ENCODE measurements at places on chromosomes 12 and 14.

DNA sequence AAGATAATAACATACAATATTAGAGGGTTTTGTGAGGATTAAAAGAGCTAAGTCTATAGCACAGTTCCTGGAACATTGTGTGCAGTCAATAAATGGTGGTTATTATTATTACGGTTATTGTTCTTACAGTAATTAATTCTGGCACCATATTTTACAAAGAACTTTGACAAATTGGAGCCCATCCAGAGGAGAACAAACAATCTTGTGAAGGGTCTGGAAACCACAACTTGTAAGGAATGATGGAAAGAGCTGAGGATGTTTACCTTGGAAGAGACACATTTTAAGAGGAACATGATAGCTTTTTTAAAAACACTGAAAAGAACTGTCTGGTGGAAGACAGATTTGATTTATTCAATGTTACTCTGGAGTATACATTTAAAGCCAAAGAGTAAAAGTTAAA is 150.5 kb upstream of the KRR1 start:
- DNase-seq: no peak

DNA sequence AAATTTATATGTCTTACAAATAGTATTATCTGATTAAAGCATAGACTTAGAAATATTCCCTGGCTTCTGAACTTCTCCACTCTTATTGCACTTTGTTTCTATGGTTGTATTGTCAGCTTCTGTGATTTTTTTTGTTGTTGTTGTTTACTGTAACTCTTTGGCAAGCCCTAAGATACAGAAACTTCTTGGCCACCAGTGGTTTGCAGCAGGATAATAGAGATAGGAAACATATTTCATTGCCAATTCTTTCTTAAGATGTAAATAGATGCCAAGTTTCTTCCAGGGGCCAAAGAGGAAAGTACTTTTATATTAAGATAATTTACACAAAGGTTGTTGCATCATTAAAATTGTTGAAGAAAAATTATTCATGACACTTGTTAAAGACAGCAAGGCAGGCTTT is 123.8 kb downstream of the PTPRB start:
- DNase-seq: no peak

DNA sequence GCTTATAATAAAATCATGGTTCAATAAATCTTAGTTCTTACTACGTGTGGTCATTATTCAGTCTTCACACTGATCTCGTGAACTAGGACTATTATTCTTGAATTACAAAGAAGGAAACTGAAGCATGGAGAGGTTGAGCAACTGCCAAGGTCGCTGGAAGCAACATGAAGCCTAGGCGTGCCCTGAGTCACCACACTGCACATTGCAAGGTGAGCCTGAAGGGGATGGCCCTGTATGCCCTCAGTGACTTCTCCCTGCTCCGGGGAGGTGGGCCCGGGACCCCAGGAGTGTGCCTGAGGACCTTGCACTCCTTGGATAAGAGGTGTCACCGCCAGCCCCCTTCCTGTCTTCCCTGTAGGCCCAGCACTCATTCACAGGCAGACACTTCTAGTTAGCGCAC is 161.6 kb downstream of the CACNA1C start:
- DNase-seq: no peak

GRCh38 chr12:110780448-110780847 is 37.8 kb upstream of the PPP1CC start:
- DNase-seq: no peak

DNA sequence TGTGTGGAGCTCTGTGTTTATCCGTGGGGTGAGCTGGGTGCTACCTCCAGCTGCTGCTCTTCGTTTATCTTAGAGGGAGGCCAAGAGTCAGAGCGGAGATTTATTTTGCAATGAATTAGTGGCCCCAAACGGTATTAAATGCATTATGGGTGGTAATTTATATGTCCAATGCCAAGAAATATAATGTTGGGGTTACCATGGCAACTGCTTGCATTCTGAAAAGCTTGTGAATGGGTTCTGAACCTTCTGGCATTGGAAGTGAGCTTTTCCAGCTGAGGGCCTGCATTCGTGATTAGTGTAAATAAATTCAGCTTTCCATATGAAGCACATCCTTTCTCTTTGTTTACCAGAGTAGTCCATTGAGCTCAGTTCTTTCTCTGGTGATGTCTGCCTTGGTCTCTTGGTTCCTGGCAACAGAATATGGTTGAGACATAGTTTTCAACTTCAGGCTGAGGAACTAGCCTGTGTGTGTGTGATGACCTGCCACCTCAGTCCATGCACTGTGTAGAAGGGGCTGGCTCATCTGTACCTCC is 51.8 kb downstream of the TRAF3 start:
- DNase-seq: no peak

DNA sequence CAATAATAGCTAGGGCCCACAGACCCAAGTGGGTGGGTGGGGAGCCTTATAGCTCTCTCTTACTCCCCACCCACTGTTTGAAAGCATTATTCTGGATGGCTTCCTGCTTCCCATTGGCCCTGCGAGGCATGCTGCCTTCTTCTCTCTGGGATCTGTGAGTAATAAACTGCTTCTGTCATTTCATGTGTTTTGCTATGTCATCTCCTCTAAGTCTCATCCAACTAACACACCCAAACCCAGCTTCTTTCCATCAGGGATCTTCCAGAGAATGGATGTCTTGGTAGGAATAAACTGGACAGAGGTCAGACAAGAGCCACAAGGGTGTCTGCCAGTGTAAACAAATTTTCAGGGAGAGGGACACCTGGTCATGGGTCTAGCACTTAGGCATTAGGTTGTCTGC is 66.4 kb upstream of the BDKRB2 start:
- no peak for DNase-seq

DNA sequence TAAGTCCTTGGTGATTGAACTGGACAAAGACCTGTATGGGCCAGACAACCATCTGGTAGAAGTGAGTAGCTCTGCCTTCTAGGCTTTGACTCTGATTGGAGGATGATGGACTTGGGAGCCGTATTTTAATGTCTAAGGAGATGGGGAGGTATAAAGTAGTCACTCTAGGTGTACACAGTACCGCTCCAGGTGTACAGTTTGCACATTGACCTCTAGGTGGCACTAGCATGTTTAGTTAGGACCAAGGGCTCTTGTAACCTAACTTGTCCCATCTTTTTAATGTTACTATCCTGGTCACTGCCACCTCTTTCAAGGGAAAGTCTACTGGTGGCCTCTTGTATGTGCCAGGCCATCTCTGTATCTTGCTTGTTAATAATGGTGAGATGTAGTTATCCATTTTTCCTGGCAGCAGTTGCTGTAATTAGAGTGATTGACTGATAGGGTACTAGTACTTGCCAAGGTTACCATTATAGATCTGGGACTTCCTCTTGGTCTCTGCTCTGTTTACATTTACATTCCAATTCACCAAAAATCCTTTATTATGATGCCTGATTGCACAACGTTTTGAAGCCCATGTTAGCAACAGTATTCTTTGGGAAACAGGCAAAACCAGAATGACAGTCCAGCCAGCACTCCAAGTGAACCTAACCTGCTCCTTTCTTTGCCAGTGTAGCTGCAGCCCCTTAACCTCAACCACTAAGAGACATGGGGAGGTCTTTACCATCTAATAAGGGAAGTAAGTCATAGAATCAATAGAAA is 3.6 kb downstream of the SMARCD1 start:
- DNase-seq: peak; percentile 52

GRCh38 chr14:81889529-81889928 is 355.9 kb upstream of the SEL1L start:
- DNase-seq: no peak

DNA sequence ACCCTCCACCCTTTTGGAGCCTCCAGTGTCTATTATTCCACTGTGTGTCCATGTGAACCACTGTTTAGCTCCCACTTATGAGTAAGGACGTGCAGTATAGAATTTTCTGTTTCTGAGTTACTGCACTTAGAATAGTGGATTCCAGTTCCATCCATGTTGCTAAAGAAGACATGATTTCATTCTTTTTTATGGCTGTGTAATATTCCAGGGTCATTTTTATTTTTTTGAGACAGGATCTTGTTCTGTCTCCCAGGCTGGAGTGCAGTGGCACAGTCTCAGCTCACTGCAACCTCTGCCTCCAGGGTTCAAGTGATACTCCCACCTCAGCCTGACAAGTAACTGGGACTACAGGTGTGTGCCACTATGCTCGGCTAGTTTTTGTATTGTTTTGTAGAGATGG is 31.6 kb downstream of the EML1 start:
- no peak for DNase-seq

DNA sequence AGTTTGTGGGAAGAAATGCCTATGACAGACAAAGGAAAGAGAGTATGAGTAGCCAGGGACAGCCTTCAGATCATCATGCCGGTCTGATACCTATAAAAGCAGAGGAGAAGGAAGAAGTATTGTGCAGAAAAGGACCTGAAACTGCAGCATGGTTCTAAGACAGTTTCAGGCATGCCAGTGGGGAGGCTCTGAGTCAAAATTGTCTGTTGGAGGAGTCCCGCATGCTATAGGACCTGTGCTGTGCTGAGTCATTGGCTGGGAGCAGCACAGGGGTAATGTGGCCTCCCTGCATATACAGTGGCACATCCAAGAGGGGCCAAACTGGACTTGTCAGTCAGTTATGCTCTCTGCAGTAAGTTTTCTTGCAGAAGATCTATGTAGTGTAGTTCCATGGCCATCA is 40.7 kb downstream of the NEUROD4 start:
- DNase-seq: no peak

GRCh38 chr12:120264904-120265472 is 542 bp downstream of the PXN start:
- no peak for DNase-seq

GRCh38 chr14:77103951-77104350 is 5.9 kb downstream of the CIPC start:
- DNase-seq: no peak

DNA sequence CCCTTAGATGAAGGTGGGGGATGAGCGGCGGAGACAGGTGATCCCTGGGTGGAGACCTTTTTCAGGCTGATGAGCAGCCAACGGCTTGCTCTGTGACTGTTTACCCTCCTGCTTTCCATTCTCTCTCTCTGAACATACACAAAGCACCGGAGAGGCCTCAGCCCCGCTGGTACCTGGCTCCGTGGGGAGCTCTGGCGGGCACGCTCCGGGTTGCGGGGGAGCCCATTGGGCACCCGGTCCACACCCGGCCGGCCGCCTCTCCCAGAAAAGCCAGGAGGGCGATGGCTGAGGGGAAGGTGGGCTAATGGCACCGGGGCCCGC is 545 bp downstream of the SMARCC2 start:
- no peak for DNase-seq

DNA sequence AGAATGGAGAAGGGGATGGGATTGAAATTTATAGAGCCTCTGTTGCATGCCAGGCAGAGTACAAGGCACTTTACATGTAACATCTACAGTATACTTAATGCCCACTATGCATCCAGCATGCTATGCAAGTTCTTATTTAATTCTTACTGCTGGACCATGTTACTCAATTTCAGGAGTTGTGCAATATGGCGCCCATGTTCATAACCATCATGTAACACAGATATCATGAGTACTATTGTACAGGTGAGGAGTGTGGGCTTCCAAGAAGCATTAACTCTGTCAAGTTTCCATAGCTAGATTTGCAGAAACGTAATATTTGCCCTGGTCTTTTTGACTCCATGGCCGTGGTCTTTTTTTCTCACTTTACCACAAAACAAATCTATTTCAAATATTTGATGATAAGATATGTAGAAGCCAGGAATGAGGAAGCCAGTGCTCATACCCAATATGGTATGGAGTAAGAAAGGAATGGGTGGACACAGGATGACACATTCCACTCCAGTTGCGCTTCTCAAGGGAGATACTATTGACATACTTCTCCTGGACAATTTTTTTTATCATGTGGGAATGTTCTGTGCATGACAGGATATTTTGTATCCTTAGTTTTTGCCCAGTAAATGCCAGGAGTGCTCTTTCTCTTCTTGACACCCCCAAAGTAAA is 191.8 kb downstream of the C12orf75 start:
- no peak for DNase-seq

DNA sequence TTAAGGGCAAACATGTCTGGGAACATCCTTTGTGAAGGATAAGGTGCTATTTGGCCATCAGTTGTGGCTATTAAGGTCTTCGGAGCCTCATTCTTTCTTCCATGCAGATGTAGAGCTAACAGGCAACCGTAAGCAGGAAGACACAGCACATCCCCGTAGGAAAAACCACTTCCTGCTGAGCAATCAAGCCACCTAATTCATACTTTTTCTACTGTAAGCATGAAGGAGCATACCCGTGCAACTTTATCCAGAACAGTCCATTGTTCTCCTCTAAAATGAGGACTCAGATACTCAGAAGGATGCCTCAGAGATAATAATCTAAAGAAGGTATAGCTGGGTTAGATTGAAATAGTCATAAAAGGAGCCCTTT is 232.0 kb downstream of the PPM1H start:
- DNase-seq: no peak

DNA sequence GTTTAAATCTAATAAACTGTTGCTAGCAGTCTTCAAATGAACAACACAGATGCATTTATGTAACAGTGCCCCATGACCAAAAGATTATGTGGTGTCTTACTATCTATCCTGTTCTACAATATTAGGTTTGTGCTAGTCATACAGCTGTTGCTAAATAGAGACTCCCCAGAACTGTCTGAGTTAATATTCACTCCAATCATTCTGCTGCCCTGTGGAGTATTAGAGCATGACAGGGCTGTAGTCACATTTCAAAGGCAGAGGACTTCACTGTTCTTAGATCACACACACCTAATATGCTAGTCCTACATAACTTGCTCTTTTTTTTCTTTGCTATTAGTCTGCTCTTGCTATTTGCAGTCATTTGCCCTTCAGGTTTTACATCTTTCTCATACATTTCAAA is 157.6 kb upstream of the MDGA2 start:
- DNase-seq: no peak

DNA sequence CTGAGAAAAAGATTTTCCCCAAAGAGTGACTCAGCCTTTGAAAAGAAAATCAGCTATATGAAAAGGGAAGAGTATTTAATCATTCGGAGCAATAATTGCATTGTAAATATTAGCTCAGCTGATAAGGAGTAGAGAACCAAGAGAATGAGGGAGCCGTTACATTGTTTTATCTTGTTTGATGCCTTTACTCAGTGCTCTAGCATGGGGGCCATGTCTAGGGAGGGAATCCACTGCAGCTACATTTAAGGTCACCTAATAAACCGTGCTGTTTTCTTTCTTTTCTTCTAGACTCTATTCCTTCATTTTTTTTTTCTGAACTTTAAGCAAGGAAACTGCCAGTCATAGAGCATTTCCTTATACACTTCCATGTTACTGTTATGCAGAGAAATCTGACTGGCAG is 447.0 kb downstream of the DIO2 start:
- no peak for DNase-seq

DNA sequence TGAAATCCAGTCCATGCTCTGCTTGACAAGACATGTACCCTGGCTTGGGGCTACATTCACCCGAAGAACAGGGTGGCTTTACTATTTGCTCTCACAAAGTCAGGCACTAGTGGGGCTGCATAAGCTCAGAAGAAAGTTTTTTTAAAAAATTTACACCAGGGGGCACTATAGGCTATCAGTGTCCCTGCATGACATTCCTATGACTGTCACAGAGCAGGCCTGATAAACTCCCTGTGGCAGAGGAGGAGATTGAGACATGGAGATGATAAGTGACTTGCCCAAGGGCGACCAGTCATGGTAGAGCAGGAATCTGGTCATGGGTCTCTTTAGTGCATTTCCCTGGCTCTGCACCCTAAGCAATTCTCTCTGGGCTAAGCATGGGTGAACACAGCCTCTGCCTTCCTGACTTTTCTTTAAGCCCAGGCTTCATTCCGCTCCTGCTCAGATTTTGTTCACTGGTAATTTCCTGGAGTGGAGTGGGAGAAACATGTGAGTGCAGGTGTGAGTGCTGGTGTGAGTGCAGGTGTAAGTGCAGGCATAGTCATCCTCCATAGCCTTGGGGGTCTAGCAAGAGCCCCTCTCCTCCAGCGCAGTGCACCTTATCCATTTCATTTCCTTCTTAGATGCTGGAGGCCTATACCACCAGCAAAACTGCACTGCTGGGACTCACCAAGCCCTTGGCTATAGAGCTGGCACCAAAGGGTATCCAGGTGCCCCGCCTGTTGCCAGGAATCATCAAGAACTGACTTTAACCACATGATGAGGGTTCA is 91.6 kb downstream of the DHRS2 start:
- DNase-seq: peak; percentile 20
